ENCODE measurements at places on chromosomes 2 and 18.
A peak's percentile ranks its signal among the peaks of the same experiment; 100 is the strongest.

GRCh38 chr2:85534881-85535280 lies 4.1 kb upstream of the MAT2A start:
- no peak for DNase-seq

- DNase-seq, result no peak
Measured at GRCh38 chr18:49875155-49875554, 61.8 kb upstream of the ACAA2 start.

DNA sequence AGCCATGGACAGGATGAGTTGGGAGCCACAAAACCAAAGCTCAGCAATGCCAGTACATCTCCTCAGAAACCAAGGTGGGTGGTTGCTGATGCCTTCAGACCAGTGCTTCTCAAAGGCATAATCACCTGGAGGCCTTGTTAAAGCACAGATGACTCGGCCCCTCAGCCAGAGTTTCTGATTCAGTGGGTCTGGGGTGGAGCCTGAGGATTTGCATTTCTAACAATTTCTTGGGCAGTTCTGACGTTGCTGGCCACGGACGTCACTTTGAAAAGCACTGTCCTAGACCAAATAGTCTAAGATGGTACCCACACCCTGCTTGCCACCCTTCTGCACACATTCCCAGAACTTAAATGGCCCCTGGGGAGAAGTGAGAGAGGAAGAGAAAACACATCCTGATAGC lies 24.1 kb upstream of the CDH2 start:
- DNase-seq, result no peak

DNA sequence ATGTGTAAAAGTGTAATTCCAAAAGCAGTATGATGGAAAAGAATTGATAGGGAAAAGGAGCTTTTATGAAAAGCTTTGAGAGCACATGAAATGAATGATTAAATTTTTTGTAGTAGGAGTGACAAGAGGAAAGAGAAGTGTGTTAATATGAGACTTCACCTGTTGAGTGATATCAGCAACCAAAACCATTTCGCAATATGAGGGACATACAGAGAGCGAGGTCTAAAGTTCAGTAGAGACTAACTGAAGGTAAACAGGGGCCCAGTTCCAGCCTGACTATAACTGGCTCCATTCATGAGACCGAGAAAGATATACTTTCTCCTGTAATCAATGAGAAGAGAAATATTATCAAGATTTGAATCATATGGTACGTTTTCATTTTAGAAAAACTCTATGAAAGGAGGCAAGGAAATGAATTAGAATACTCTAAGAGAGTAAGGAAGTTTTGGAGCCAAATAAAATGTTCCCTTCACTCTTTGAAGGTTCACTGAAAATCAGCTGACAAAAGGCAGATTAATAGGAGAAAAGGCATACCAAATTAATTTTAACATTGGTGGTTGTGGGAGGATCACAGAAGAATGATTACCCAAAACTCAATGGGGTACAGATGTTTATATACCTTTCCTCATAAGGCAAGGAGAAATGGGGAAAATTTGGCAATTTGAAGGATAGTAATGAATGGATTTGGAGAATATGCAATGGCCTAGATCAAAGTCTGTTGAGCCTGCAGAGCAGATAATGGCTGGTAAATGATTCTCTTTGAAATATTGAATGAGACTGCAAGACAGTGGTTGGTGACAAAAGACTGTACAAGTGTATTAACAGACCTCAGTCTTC lies 932.2 kb downstream of the TDRD15 start:
- DNase-seq, result no peak

DNA sequence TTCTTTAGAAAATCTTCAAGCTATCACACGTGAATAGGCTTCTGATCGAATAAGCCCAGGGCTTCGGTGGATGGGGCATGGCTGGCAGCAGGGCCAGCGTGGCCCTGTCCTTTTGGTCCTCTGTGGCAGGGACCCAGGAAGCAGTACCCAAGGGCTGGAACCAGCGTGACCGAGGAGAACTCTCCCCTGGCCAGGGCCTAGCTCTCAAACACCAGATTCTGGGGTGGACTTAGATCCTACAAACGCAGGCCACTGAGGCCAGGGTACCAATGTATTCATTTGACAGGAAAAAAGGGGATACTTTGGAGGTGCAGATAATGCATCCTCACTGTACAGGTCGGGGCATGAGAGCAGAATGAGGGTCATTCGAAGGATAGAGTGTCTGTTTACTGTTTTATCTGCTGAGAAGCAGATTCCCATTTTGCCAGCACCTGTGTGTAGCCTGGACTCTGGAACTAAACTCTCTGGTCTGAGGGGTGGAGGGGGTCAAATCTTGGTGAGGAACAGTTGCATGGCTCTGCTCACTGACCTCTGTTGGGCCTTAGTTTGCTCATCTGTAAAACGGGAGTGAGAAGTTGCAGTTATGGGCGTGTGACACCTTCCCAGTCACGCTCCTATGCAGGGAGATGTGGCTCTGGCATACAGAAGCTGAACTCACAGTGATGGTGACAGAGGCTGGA lies 51.4 kb downstream of the SH3BP4 start:
- no peak for DNase-seq

DNA sequence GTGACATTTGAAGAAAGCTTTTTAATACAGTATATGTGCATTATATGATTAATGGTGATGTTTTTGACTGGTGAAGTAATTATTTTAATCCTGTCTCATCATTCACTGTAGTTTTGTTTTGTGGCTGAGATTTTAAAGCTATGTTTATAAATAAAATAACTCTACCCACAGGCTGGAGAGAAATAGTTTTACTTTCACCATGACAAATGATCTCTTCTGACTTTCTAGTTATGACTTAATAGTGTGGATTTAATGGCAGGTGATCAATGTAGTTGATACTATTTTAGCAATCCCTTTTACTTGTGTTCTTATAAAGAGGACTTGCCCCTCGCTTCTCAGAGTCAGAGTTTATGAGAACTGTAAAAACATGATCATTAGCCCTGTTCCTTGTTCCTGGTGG lies 289.5 kb upstream of the SIX3 start:
- DNase-seq, result no peak

GRCh38 chr2:190835303-190835930 lies 45.2 kb upstream of the GLS start:
- DNase-seq, result no peak

- no peak for DNase-seq
Measured at GRCh38 chr18:13649397-13650390, 76.7 kb downstream of the FAM210A start.

- no peak for DNase-seq
Measured at GRCh38 chr18:60277855-60278480, 94.6 kb downstream of the MC4R start.

DNA sequence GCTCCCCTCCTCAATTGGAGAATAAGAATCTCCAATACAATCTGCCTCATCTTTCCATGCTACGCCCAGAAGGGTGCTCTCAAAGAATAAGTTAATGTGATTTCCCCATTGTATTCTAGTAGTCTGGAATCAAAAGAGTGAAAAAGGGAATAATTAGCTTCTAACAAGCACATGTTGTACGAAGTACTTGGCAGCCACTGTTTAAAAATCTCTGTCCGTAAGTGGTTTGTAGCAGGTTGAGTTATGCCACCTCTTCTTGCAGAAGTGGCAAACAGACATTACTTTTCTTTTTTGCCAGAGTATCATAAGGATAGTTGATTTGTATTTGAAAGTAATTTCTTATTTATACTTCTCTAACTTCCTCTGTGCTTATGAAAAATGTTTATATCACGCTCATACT lies 184.7 kb downstream of the CD226 start:
- DNase-seq, result no peak

GRCh38 chr18:55105873-55106272 lies 146.6 kb upstream of the CCDC68 start:
- no peak for DNase-seq

GRCh38 chr2:11492244-11492643 lies 26.3 kb upstream of the E2F6 start:
- no peak for DNase-seq

GRCh38 chr18:13613591-13614501 lies 112.5 kb downstream of the FAM210A start:
- DNase-seq, result peak; percentile 22

- no peak for DNase-seq
Measured at GRCh38 chr2:150690261-150690660, 202.8 kb upstream of the RND3 start.

- DNase-seq, result no peak
Measured at GRCh38 chr18:6682437-6683111, 46.9 kb upstream of the ARHGAP28 start.

DNA sequence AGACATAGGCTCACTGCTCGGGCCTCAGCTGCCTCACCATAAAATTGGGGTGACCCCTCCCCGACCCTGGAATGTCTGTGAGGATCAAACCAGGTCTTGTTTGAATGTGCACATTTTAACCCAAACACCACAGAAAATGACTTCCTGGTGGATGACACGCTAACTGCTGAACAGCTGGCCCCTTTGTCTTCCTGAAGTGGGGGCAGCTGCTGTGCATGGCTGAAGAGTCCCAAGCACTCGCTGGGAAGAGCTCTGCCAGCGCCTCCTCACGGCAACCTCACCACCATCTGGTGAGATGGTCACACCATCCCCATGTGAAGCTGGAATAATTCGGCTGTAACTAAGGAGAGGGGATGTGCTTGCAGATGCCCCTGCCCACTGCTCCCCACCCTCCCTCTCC lies 34.0 kb downstream of the AQP12A start:
- DNase-seq, result no peak

DNA sequence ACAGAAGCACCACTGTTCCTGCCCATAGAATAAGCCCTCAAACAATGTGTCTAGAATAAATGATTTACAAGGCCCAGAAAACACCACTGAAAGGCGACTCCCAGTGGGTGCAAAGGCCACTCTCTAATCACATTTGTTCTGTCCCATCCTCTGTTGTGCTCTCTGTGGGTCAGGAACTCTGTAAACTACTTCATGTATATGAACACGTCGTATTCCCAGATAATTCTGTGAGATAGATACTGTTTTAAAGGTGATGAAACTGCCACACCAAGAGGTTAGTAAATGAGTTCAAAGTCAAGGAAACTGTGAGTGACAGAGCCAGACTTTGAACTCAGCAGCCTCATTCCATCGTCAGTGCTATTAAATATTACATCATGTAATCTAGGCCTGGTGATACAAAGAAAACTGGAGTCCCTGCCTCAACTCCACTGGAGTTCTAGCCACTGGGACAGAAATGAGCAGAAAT lies 269.7 kb upstream of the DCC start:
- no peak for DNase-seq

DNA sequence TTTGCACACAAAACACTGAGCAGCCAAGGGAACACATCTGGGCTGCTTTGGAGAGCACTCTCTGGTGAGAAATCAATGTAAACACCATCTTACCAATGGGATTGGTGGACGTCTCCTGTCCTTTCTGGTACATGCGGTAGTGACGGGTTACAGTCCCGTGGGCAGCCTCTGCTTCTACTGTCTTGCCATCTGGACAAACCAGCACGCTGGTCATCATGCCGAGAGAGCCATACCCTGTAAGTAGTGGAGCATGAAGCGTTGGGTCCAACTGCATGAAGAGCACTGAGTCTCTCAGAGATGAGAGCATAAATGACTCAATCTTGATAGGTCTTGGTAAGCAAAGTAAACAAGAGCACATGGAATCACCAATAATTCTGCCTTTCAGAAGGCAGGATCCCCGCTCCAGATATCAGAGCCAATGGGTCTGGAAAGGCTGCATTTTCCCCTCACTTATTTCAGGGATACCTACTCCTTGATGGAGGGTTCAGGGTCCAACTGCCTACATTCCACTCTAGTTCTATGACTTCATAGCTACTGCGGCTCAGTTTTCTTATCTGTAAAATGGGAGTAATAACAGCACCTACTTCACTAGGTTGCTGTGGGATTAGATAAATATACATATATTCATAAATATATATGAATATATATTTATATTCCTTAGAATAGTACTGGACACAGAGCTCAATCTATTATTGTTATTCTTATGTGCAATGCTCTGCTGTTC lies 14.9 kb downstream of the IDH1 start:
- no peak for DNase-seq

DNA sequence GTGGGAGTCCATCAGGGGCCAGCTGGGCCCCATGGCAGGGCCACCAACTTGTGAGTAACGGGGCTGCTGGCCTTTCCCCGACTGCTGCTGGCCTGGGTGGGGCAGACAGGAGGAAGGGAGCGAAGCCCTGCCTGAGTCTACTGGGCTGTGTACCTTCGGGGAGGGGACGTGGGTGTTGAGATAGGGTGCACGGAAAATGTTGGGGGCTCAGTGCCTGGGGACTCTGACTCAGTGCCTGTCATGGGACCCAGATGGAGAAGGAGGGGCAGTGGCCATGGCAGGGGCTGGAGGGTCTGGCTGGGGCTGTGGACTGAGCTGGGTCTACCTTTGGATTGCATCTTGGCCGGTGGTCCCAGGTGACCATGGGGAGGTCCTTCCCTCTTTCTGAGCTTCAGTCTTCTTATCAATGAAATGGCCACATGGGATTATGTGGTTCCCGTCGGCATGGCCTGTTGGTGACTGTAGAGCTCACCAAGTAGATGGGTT lies 4.0 kb downstream of the SLC4A3 start:
- no peak for DNase-seq

- DNase-seq, result no peak
Measured at GRCh38 chr2:112310906-112311305, 35.5 kb downstream of the ZC3H6 start.

GRCh38 chr2:11953258-11953657 lies 206.8 kb downstream of the LPIN1 start:
- no peak for DNase-seq

GRCh38 chr2:29009711-29010677 lies 28.9 kb downstream of the TOGARAM2 start:
- no peak for DNase-seq

GRCh38 chr2:222713002-222713401 lies 41.5 kb downstream of the MOGAT1 start:
- DNase-seq, result no peak

GRCh38 chr2:120238728-120239487 lies 13.7 kb upstream of the RALB start:
- no peak for DNase-seq
